ENCODE measurements at places on chromosomes 13 and 19. TPM values are rescaled to one million over a fixed set of nuclear protein-coding genes. Genes with fewer than 3 reads are reported as not detected.

LGALS7B gene
- 2.3 TPM for total RNA-seq

FPR3 gene
- 5.5 TPM for total RNA-seq

FGF22 gene
- total RNA-seq, result 0.46 TPM

ZIM2 gene
- total RNA-seq, result 1.6 TPM

RDH8 gene
- not detected for total RNA-seq

SOX1 gene
- not detected for total RNA-seq

CLEC17A gene
- total RNA-seq, result 0.18 TPM

SCGB2B2 gene
- total RNA-seq, result 0.88 TPM

SIGLECL1 gene
- total RNA-seq, result not detected

CLDND2 gene
- not detected for total RNA-seq

DNA sequence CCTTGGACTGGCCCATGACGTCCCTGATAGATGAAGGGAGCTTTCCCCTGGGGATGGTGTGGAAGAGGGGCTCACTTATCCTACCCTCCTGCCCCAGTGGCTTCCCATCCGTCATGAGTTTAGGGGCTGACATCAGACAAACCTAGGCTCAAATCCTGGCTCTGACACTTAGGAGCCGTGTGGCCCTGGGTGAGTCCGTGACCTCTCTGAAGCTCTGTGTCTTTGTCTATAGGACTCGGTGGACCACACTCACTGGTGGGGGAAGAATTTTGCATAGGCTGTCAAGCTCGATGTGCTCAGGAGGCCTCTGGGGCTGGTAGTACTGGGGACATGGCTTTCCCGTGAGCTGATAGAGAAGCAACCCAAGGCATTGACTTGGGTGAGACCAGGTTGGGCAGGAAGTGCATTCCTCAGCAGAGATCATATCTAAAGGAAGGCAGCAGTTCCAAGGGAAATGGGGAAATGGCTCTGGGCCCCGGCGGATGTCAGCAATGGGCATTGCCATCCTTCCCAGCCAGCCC is 17.4 kb upstream of the AP1M2 start:
- DNase-seq, result no peak

DNA sequence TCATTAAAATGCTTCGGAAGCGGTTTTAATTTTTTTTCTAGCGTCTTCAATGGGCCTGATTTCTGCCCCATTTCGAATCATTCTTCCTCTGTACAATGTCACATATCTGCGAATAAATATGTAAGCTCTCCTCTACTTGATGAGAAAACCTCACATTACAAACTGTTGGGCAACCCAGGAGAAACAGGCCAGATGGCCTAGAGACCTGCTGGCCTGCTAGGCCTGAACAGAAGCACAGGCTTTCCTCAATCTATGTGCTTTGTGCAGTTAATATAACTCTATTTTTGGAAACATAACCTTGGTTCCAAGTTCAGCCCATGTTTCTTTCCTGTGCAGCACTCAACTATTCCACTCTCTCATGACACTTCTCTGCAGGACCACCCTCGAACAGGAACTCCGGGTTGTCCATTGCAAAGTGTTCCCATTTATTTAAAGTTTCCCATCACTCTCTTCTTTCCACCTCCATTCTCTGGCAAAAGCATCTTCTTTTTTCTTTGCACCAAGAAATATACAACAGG is 42.0 kb downstream of the DCLK1 start:
- no peak for DNase-seq

DNA sequence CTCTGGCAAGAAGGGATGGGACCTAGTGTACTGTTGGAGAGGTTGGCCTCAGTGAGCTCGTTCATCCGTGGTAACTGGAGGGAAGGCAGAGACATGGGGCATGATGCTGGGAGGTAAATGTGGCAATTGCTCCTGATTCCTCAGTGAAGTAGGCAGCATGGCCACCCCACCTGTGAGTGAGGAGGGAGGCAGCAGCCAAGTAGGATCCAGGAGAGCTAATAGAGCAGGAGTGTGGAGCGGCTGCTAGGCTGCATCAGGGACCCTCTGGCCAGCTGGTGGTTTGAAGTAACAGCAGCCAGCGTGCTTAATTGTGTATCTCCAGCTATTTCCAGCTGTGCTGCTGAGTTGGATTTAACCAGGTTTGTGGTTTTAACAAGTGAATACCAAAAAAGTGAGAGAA is 24.7 kb downstream of the TM9SF2 start:
- DNase-seq, result no peak

- DNase-seq, result no peak
Measured at GRCh38 chr13:100526318-100527000, 62.1 kb downstream of the GGACT start.

GRCh38 chr13:111503376-111503775 is 182.9 kb downstream of the TEX29 start:
- DNase-seq, result no peak

GRCh38 chr19:44566984-44567383 is 37.5 kb upstream of the CEACAM20 start:
- no peak for DNase-seq

GRCh38 chr13:113964251-113964995 is 9.5 kb downstream of the C13orf46 start:
- no peak for DNase-seq

DNA sequence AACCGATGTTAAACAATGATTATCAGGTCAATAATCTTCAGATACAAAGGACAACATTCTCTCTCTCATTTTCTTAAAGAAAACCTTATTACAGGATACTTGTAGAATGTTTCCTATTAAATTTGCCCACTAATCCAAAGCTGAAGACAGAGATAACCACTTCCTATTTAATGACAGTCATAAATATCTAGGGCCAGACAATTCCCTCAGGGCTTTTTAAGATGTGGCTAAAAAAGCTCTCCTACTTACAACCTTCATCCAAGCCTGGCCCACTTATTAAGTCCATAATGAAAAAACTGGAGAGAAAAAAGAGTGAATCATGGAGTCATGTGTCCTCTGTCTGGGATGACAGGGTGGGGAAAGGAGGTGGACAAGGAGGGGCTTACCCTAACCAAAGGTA is 235.9 kb downstream of the KLF12 start:
- no peak for DNase-seq

GRCh38 chr13:39787086-39787487 is 131.6 kb downstream of the COG6 start:
- no peak for DNase-seq

- DNase-seq, result no peak
Measured at GRCh38 chr13:110089100-110089499, 217.9 kb downstream of the COL4A1 start.

GRCh38 chr13:84640691-84641090 is 758.4 kb upstream of the SLITRK1 start:
- DNase-seq, result no peak

- DNase-seq, result no peak
Measured at GRCh38 chr13:27245610-27246009, 5.7 kb upstream of the RPL21 start.

GRCh38 chr13:37602733-37603381 is 4.3 kb upstream of the POSTN start:
- peak; percentile 57 for DNase-seq

- no peak for DNase-seq
Measured at GRCh38 chr13:49777746-49778614, 14.5 kb downstream of the KPNA3 start.

GRCh38 chr13:66003558-66003957 is 1226.6 kb downstream of the PCDH9 start:
- no peak for DNase-seq

- no peak for DNase-seq
Measured at GRCh38 chr13:102260256-102260655, 141.6 kb downstream of the FGF14 start.

- DNase-seq, result no peak
Measured at GRCh38 chr13:47475441-47475948, 525.6 kb downstream of the SUCLA2 start.

- no peak for DNase-seq
Measured at GRCh38 chr19:8332976-8333766, 9.9 kb downstream of the KANK3 start.

- no peak for DNase-seq
Measured at GRCh38 chr19:51136851-51137551, 5.1 kb upstream of the SIGLEC7 start.

DNA sequence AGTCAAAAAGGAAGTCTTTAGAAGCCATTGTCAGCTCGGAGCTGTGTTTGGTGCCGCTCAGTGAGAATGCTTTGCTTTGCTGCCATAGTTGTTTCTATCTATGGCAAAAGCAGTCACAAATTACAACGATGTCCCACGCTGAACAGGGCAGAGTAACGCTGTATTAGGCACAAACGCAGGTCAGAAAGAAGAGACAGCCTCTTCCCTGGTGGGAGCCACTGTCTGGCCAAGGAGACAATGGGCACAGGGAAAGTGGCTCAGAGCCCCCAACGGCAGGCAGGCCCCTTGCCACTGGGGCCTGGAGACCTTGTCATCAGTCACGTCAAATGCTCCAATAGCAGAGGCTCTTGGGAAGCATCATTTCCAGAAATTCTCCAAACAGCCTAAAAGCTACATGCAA is 244.2 kb downstream of the TEX29 start:
- DNase-seq, result no peak

DNA sequence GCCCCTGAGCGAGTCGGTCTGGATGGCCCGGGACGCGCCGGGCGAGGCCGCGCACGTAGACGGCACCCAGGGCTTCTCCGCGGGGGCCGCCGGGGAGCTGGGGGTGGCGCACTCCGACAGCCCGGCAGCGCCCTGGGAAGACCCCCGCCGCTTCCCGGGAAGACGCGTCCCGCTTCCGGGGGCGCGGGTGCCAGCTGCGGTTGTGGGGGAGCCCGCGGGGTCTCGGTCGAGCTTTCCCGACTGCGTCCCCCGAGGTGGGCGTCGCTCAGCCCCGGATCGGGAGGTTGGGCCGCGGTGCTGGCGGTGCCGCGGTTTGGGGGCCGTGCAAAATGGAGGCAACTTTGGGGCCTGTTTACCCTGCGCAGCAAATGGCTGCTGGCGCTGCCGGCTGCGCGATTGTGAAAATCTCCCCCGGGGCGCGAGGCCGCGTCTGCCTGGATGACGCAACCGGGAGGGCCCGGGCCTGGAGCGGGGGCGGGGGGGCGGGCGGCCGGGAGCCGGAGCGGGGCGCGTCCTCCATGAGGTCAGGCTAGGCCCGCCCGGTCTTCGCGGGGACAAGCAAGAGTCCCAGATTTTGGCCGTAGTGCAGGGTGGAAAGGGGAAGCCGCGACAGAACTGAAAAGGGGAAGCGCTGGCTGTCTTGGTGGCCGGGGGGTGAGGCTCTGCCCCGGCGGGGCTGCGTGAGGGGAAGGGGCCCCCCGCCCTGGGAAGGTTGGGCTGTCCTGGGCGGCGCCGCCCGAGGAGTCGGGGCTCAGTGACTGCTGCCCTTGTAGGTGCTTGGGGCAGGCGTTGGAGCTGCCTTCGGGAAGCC is 11.3 kb downstream of the PEAK3 start:
- DNase-seq, result peak; percentile 80

GRCh38 chr13:30337061-30337610 is 29.8 kb upstream of the KATNAL1 start:
- DNase-seq, result no peak

DNA sequence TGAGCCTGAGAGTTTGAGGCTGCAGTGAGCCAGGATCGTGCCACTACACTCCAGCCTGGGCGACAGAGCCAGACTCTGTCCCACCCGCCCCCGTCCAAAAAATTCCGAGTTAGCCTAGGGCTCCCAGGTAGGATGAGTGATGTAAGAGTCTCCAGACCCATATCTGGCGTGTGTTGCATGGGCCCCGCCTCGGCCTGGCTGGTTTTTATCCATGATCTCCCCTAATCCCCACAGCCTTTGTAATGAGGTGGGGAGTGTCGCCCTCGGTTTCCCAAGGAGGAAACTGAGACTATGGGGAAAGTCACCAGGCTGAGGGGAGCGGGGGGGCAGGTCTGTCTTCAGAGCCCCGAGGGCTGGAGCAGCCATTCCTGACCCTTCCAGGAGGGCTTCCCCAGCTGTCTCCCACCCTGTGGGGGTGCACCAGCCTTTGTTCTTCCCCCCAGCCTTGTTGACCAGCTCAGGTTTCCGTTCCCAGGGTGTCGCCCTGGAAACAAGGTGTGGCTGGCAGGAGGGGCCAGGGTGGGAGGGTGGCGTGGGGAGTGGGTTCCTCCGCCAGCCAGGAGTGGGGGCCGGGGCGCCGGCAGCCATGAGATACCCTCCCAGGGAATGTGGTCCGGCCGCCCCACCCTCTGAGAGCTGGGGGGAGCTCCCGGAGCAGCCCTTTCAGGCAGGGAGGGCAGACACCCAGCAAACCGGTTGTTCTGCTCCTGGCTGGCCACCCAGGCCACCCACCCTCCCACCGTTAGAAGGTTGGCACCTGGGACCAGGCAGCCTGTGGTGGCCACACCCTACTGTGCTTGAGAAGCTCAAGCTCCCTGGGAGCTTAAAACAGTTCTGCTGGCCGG is 11.5 kb downstream of the MYH14 start:
- peak; percentile 74 for DNase-seq

GRCh38 chr13:40667622-40667978 is 1.2 kb upstream of the FOXO1 start:
- no peak for DNase-seq

DNA sequence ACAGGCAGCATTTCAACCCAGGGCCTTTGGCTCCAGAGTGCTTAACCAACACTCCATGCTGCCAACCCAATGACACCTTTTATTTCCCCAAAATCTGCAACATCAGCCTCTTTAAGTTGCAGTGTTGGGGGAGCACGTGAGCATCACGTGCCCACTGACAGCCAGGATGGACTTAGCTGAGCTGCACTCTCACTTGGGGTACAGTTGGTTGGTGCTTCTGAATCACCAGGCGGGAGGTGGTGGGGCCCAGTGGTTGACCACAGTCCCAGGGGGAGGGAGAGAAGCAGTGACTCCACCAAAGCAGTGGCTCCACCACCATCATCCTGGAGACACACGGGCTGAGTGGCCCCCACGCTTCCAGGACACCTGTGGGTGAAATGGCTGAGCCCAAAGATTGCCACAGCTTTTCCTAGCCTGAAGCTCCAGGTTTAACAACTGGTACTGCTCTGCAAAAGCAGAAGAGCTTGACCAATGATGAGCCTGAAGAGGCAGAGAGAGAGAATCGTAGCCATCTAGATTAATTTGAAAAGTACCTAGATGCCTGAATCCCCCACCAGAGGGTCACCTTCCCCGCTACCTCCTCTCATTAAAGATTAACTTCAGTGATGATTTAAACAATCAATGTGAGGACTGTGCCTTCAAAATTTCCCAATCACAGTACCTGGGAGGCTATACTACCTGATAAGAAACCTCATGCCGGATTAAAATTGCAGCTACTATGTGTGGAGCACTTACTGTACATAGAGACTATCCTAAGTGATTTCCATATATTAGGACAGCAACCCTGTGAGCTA is 193.8 kb downstream of the FOXO1 start:
- no peak for DNase-seq

GRCh38 chr19:19403373-19403901 is 2.0 kb upstream of the GATAD2A start:
- DNase-seq, result no peak

- DNase-seq, result peak; percentile 61
Measured at GRCh38 chr13:32264407-32264806, 50.8 kb downstream of the ZAR1L start.

GRCh38 chr13:98033277-98034247 is 80.1 kb downstream of the IPO5 start:
- DNase-seq, result peak; percentile 66

- DNase-seq, result no peak
Measured at GRCh38 chr13:101893021-101893420, 440.5 kb downstream of the ITGBL1 start.

DNA sequence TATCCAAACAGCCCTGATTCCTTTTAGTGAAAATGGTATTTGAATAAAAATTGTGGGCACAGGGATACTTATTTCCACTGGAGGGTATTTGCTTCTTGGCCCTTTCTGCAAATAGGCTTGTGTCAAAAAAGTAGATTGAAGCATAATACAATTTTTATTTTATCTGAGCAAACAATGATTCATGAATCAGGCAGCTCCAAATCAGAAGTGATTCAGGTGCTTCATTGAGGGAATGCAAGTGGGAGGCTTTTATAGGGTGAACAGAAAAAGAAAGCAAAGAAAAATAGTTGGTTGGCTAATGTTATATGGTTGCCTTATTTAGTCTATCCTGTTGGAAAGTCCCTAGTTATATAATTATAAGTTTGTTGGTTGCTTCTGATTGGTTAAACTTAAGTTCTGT is 117.9 kb downstream of the ITGBL1 start:
- no peak for DNase-seq

All from lung (tissue), 17 donors.